Thyroid gland (tissue), 4 donors: ENCODE measurements at places on chromosomes 12 and 14. TPM values are rescaled to one million over a fixed set of nuclear protein-coding genes. Genes with fewer than 3 reads are reported as not detected.

DNA sequence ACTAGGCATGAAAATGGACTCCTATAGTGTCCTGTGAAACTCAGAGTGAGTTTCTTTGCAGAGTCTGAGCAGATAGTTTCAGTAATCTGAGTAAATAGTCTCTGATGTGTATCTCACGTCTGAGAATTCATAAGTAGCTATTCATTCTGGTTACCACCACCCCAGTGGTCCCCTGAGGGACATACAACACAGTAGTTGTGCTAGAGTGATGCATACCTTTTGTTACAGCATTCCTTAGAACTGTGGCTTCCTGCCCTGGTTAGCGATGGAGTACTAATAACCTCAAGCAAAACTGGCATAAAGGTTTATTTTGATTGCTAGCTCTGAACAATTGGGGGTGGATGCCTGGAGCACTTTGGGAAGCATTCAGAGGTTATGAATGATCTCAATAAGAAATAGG lies 114.7 kb downstream of the DAAM1 start:
- peaks cover 27% of the 10 kb centered on the region for H3K4me1 ChIP-seq
- peak overlapping the region; percentile 40 for H3K27ac ChIP-seq
- DNase-seq = peak; percentile 27
- no peaks in the 10 kb centered on the region for H3K27me3 ChIP-seq

The PRB2 gene
- total RNA-seq = not detected

The CCDC177 gene
- total RNA-seq = not detected

GRCh38 chr14:23727566-23728335 lies 91.6 kb downstream of the DHRS2 start:
- DNase-seq = peak; percentile 28
- H3K4me1 ChIP-seq = no peaks in the 10 kb centered on the region
- H3K4me3 ChIP-seq = no peak overlapping the region
- no peaks in the 10 kb centered on the region for H3K27me3 ChIP-seq

DNA sequence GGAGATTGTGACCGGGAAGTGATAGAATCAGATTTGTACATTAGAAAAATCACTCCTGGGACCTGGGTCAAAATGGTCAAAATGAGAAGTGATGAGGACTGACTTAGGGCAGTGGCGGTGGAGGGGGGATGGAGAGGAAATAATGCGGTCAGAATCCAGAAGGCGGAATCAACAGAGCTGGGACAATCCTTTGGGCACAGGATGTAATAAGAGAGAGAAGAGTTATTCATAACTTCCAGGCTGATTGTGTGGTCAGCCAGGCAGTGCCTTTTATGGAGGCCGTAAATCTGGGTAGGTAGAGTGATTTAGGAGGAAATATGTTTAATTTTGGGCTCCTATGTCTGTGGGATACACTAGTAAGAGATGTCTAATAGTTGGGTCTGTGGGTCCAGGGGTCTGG lies 21.6 kb downstream of the FBXL14 start:
- no peaks in the 10 kb centered on the region for H3K27me3 ChIP-seq
- H3K4me1 ChIP-seq = peaks cover 15% of the 10 kb centered on the region
- H3K27ac ChIP-seq = no peak overlapping the region
- H3K4me3 ChIP-seq = no peak overlapping the region
- DNase-seq = no peak

GRCh38 chr12:131327521-131328488 lies 374.1 kb downstream of the ADGRD1 start:
- H3K27ac ChIP-seq = no peak overlapping the region
- no peaks in the 10 kb centered on the region for H3K36me3 ChIP-seq
- no peaks in the 10 kb centered on the region for H3K27me3 ChIP-seq
- H3K4me1 ChIP-seq = no peaks in the 10 kb centered on the region
- H3K4me3 ChIP-seq = no peak overlapping the region

- H3K27ac ChIP-seq = no peak overlapping the region
- H3K4me3 ChIP-seq = no peak overlapping the region
- no peaks in the 10 kb centered on the region for H3K36me3 ChIP-seq
- H3K27me3 ChIP-seq = no peaks in the 10 kb centered on the region
- DNase-seq = no peak
These were observed 133.5 kb downstream of the FOXN3 start for GRCh38 chr14:89283327-89284060.

GRCh38 chr14:50954811-50955372 lies 10.6 kb upstream of the PYGL start:
- H3K36me3 ChIP-seq = no peaks in the 10 kb centered on the region
- no peak overlapping the region for H3K27ac ChIP-seq
- no peaks in the 10 kb centered on the region for H3K27me3 ChIP-seq
- no peak for DNase-seq

DNA sequence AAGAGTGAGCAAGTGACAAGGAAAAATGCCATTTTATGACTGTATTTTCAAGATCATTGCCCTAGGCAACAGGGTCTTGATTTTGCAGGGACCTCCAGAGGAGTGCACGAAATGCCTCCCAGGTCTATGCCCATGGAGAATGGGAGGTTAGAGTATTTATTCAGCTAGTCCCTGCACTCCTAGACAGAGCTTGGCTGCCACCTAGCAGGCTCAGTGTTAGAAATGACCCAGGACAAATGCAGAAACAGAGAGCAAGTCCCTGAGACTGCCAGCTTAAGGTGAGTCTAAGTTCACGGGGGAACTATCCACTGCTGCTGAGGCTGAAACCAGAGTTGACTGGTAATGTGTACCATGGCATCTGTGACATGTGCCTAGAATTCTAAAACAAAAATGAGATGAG lies 506.4 kb downstream of the MED13L start:
- H3K4me3 ChIP-seq = no peak overlapping the region
- DNase-seq = peak; percentile 33
- peaks cover 13% of the 10 kb centered on the region for H3K4me1 ChIP-seq
- H3K27me3 ChIP-seq = no peaks in the 10 kb centered on the region
- no peak overlapping the region for H3K27ac ChIP-seq

DNA sequence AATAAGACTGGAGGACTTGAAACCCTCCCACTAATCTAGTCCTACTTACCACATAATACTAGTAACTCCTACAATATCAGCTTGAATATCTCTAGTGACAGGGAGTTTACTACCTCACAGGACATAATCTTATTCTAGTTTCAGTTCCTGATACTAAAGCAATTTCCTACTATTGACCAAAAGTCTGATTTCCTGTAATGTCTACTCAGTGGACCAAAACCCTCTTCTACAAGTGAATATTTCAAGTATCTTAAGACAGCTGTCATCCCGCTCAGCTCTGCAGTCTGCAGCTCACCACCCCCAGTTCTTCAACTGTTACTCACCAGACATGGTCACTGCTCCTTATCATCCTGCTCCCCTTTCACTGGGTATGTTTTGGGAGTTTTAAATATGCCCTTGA lies 70.8 kb upstream of the TMCC3 start:
- H3K27ac ChIP-seq = no peak overlapping the region
- H3K4me1 ChIP-seq = no peaks in the 10 kb centered on the region
- no peak overlapping the region for H3K4me3 ChIP-seq
- no peak for DNase-seq
- H3K36me3 ChIP-seq = no peaks in the 10 kb centered on the region

The TAS2R14 gene
- 10.3 TPM for total RNA-seq

DNA sequence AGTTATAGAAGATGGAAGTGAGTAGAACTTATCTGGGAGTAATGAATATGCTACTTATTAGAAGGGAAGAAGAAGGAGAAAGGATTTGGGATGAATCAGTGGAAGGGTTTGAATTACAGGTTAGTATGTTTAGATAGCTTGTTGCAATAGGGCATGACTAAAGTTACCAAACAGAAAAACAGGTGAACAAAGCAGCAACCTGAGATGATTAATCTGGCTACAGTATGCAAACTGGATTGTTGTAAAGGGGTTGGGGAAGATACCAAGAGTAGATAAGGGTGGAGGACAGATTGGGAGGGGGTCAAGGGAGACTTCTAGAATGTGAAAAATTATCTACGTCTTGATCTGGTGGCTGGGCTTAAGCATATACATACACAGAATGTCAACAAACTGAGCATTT lies 73.4 kb upstream of the CLEC14A start:
- no peaks in the 10 kb centered on the region for H3K36me3 ChIP-seq
- no peak overlapping the region for H3K27ac ChIP-seq
- no peaks in the 10 kb centered on the region for H3K4me1 ChIP-seq

The ACOT4 gene
- total RNA-seq = 1.1 TPM

- H3K4me3 ChIP-seq = no peak overlapping the region
- no peaks in the 10 kb centered on the region for H3K36me3 ChIP-seq
- peaks cover 36% of the 10 kb centered on the region for H3K4me1 ChIP-seq
- DNase-seq = no peak
These were observed 324 bp upstream of the HOXC9 start for GRCh38 chr12:53999559-54000115.

- H3K27ac ChIP-seq = peak overlapping the region; percentile 60
- no peak overlapping the region for H3K4me3 ChIP-seq
- H3K36me3 ChIP-seq = no peaks in the 10 kb centered on the region
- no peaks in the 10 kb centered on the region for H3K27me3 ChIP-seq
These were observed 45.7 kb upstream of the ITPR2 start for GRCh38 chr12:26878661-26879119.
